ENCODE measurements at places on chromosomes 7 and 10.

DNA sequence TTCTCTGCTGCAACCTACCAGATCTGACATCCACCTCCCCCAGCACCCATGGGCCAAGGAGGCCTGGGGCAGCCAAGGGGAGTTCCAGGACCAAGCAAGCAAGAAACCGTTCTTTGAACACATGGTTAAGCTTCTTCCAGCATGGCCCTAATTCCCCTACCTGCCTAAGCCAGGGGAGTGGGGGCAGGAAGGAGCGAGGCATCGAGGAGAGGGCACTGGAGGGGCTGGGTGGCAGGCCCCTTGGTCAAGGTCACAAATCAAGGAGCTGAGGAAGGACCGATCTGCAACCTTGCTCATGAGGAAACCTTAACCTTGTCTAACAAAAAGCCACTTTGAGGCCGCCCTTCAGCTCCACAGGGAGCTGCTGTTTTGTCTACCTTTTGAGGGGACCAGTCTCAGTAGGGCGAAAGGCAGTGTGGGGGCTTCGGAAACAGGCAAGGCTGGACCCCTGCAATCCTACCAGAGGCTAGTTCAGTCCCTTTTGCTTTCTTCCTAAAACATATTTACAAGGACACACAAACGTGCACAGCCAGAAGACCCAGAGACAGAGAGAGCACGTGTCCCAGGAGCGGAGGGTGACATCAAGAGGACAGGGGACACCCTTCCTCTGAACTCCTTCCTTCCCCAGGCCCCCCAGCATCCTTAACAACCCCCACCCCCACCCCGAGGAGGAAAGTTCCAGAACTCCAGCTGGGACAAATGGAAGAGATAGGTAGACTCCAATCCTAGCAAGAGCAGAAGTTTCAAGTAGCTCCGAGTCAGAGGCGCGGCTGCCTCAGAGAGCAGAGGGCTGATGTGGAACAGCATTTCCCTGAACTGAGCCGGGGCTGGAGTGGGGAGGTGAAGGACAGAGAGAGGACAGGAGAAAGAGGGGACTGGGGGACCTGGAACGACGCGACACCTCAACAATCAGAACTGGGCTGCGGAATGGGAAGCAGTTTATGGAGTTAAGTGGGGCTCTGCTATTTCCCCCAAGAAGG, 28.2 kb downstream of the SPOCK2 start:
- no peak for DNase-seq

DNA sequence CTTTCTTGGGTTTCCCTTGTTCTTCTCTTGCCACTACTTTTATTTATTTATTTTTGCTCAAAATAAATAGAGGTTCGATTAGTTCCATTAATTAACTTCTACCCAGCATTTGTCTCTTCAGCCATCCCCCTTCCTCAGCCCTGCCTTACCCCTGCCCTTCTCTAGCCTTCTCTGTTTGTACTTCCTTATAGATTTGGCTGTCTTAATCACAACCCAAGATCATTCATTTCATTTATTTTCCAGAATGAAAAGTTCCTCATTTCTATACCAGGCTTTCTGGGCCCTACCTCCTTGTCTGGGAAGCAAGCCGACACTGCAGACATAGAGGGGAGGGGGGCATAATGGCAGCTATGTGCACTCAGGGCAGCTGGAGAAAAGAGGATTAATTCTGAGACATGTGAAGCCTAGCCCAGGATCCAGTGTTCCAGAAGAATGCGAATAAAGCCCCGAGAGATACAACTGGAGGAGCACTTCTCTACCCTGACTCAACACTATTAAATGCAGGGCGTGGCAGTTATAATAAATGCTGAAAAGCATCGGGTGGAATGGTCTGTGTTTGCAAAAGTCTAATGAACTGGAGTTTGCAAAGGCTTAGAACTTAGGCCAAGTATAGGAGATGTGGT, 6.4 kb upstream of the PDCD4 start:
- DNase-seq: no peak

DNA sequence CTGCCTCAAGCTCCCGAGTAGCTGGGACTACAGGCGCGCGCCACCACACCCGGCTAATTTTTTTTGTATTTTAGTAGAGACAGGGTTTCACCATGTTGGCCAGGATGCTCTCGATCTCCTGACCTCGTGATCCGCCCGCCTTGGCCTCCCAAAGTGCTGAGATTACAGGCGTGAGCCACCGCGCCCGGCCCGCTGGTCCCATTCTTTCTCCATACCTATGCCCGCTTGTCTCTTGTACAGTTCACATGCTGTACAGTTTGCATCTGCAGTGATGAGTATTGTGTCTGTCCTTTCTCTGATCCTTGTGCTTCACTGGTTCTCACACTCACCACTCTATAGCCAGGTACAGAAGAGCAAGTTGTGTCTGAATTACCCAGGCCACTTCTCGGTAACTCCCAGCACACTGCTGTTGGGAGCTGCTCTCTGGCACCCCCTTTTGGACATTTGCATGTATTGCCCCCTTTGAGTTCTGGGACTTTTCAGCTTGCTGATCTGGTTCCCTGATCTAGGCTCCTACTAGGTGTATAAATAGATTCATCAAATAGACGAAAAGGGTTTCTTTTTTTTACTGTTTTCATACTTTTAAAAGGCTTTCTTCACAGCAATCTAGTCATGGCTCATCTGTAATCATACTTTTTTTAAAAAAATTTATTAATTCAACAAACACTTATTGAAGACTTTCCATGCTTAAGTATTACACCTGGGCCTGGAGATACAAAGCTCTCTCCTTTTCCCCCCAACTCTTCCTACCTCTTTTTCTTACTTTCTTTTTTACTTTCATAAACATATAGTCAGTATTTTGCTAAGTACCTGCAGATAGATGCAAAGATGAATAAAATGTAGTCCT, 53.5 kb downstream of the AOAH start:
- DNase-seq: no peak

- no peak for DNase-seq
These were observed 10.4 kb downstream of the ADCY1 start for GRCh38 chr7:45584261-45585210.
